PC-9 (cell line): ENCODE measurements at places on chromosomes 6 and 20. TPM values are rescaled to one million over a fixed set of nuclear protein-coding genes. Genes with fewer than 3 reads are reported as not detected.

DNA sequence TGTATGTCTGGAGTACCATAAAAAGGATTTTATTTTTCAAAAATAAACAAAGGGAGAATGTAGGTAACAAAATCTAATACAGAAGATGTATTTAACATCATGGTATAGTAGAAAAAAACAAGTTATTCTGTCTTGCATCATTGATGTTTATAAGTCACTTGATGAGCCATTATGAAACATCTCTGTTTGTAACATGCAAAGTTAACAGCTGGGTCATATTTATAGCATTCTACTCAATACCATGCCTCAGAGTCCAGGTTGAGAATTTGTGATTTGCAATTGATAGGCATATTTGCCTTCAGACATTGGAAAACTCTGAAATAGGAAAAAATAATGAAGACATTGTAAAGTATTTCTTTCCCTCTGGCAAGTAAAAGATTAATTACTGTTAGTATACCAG, 52.3 kb upstream of the IL20RA start:
- DNase-seq, result no peak

GRCh38 chr6:2663123-2663522, 87.6 kb downstream of the MYLK4 start:
- DNase-seq, result no peak

GRCh38 chr6:32188381-32189068, 1.5 kb downstream of the PBX2 start:
- no peak for DNase-seq

DNA sequence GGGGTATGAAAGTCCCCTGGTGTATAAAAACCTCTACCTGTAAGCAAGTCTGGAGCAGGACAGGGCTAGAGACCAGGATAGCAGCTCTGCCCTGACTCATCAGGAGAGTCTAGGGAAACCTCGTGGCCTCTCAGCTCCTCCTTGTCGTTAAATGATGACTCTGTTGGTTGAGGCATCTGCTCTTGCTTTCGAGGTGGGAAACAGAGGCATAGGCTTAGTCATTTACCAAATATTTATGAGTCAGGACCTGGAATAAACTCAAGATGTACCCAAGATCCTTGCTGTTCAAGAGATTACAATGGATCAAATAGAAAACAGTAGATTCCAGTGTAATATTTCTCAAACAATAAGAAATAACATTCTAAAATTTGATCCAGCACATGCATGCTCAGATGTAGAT, 5.5 kb downstream of the MANBAL start:
- DNase-seq, result peak; percentile 94

DNA sequence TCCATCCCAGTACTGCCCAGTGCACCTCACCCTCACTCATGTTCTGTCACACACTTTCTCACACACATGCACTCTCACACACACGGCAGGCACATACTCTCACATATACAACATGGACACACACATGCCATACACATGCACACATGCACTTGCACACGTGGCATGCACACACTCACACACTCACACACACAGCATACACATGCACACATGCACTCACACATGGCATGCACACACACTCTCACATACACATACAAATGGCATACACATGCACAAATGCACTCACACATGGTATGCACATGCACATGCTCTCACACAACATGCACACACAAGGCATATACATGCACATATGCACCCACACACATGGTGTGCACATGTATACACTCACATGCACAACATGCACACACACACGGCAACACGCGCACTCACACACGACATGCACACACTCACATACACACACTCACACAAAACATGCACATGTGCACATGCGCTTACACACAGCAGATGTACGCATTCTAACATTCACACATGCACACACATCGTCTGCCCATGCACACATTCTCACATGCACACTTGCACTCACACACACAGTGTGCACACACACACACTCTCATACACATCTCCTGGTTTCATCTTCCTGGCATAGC, 131.7 kb upstream of the THBS2 start:
- no peak for DNase-seq

GRCh38 chr6:25717866-25718740, 36.4 kb upstream of the SLC17A4 start:
- no peak for DNase-seq

- no peak for DNase-seq
These were observed 308.1 kb downstream of the CDH26 start for GRCh38 chr20:60266177-60266823.

DNA sequence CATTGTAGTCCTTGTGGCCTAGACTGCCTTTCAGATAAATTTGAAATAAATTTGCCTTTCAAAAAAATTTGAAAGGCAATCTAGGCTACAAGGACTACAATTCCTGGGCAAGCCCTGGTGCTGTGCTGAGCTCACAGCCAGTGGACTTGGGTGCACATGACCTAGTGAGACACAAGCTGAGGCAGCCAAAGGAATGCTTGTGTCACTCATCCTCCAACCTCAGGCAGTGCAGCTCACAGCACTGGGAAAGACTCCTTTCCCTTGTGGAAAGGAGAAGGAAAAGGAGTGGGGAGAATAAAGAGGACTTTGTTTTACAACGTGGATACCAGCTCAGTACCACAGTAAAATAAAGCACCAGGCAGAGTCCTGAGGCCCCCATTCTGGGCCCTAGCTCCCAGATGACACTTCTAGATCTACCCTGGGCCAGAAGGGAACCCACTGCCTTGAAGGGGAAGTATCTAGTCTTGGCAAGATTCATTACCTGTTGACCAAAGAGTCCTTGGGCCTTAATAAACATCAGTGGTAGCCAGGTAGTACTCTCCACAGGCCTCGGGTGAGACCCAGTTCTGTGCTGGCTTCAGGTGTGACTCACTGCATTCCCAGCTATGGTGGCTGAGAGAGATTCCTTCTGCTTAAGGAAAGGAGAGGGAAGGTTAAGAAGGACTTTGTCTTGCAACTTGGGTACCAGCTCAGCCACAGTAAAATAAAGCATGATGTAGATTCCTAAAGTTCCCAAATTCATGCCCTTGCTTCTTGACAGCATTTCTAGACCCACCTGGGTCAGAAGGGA, 659.7 kb upstream of the FLRT3 start:
- DNase-seq, result no peak

DNA sequence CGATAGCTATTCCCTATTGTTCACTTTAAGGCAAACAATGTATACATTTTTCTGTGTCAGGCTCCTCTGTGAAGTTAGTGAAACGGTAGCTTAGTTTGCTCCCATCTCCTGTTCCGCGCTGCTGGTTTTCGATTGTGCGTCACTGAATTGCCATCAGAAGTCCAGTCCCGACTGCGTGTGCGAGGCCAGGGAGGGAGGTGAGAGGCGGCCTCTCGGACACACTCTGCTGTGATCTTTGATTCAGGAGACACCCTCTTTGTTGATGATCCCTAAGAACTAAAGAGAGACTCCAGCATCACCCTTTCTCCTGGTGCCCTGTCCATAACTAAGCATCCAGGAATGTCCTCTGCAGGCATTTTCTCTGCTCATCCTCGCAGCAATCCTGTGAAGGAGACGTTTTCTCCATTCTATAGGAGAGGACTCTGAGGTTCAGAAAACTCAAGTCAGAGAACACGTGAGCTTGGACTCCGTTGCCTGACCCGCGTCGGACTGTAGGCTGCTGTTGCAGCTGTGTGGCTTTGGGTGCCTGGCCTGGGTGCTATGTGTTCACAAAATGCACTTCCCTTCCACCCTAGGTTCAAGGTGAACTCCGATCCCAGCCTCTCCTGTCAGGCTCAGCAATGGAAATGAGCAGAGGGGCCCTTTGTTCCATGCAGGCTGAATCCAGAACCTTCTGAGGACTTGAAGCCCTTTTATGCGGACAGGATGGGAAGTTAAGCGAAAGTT, 24.1 kb upstream of the UNC93A start:
- DNase-seq, result no peak

- DNase-seq, result no peak
These were observed 71.4 kb downstream of the ARID1B start for GRCh38 chr6:156848533-156848932.

GRCh38 chr6:110674096-110674495, 141.2 kb downstream of the CDK19 start:
- no peak for DNase-seq

GRCh38 chr20:20435453-20435852, 67.5 kb downstream of the INSM1 start:
- DNase-seq, result no peak

DNA sequence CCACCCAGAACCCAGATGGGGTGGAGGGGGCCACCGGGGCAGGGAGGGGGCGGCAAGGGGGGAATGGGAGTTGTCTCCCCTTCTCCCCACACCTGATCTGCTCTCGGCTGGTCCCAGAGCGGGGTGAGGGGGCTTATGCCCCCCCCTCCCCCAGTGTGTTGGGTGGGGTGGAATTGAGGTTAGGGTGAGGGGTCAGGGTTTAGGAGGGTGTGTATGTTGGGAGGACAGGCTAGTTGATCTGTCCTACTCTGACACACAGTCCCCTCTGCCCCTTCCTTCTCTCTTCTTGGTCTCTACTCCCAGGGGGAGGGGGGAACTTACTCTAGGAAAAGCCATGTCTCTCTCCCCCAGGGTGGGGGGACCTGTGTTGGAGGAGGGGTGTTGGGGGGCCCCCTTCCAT, 1.9 kb upstream of the ZBTB9 start:
- DNase-seq, result no peak

DNA sequence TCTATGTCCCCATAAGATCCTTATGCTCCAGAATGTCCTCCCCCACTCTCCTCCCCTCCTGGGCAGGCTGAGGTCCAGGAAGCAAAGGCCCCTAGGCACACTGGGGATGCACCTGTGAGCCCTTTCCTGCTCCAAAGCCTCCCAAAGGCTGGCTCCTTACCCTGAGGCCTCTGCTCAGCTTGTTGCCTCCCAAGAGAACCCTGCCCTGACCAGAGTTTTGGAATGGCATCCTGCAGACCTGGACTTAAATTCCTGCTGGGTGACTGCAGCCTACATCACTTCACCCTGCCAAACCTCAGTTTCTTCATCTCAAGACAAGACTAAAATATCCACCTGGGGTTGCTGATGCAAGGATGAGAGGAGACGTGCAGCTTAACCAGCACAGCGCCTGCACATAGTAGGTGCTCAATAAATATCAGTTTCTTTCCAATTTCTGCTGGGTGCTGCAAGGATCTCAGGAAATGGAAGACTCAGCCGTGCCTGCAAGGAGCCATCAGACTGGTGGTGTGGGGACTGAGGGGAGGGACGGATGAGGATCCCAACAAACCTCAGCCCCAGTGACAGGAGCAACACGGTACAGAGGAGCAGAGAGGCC, 2.1 kb upstream of the LBP start:
- no peak for DNase-seq

- no peak for DNase-seq
These were observed 28.5 kb upstream of the EPHA7 start for GRCh38 chr6:93447874-93448273.

- peak; percentile 78 for DNase-seq
These were observed 145.3 kb upstream of the ECI2 start for GRCh38 chr6:4280707-4281106.

GRCh38 chr6:72149715-72150114, 263.4 kb downstream of the RIMS1 start:
- no peak for DNase-seq

Gene SMIM26
- 105 and 114 TPM in 2 replicates for total RNA-seq

Gene PPP1R3G
- 1.1 and 1.4 TPM in 2 replicates for total RNA-seq

Gene GNRH2
- 0.65 and 1.1 TPM in 2 replicates for total RNA-seq

Gene CDH4
- total RNA-seq, result not detected in 2 replicates

Gene HLA-DRA
- total RNA-seq, result not detected in 2 replicates

Gene SCRT2
- total RNA-seq, result not detected in 2 replicates
